Stimulated activated CD8-positive, alpha-beta memory T cell treated with anti-CD3 and anti-CD28 coated beads, Interleukin-12 subunit alpha, Interleukin-12 subunit beta, amount 100 ng/mL, for 1 hour (primary cell): ENCODE measurements at places on chromosomes 2 and 18.
A peak's percentile ranks its signal among the peaks of the same experiment; 100 is the strongest.

DNA sequence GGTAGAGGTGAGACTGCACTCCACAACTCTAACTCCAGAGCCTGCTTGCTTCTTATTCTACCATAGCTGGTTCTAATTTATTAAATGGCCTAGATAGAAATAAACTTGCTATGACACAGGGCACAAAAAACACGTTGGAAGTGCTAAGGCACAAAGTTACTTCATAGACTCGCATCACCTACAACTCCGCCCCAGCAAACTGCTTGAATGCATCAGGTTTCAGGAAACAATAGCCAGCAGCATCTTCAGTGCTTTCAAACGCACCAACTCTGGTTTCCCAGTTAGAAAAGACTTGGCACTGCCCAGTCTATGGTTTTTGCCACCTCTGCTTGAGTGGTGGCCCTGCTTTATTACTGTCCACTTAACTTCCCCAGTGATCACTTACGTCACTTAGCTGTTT is 142.6 kb downstream of the RIF1 start:
- no peak for DNase-seq

- no peak for DNase-seq
Measured at GRCh38 chr2:715854-716560, 38.8 kb upstream of the TMEM18 start.

- DNase-seq = no peak
Measured at GRCh38 chr18:48157956-48158355, 227.5 kb upstream of the SMAD2 start.

- DNase-seq = no peak
Measured at GRCh38 chr2:64485961-64486360, 32.0 kb downstream of the LGALSL start.

- no peak for DNase-seq
Measured at GRCh38 chr2:14936426-14936825, 303.9 kb downstream of the LRATD1 start.

DNA sequence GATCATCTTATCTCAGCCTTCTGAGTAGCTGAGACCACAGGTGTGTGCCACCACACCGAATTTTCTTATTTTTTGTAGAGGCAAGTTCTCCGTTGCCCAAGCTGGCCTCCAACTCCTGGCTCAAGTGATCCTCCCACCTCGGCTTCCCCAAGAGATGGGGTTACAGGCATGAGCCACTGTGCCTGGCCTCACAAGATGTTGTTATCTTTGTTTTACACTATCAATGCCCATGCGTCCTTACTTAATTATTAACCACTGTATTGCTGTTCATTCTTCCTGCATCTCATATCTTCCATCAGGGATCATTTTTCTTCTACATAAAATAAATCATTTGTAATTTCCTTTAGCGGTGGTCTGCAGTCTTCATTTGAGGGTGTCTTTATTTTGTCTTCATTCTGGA is 181.9 kb downstream of the TGIF1 start:
- no peak for DNase-seq

DNA sequence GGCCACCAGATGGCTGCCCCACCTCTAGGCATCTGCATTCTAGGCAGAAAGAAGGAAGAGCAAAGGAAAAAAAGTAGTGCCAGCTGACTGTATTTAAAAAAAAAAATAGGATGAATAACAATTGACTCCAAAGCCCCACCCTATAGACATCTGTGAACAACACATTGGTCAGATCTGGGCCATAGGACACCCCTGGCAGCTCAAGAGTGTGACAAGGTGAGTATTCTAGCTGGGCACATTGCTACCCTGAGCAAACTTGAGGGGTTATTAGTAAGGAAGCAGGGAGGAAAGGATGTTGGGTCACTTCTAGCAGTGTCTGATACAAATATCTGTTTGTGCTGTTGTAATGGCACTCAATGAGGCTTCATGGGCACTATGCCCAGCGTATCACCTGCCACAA is 58.6 kb upstream of the NPAS2 start:
- DNase-seq = no peak

- DNase-seq = no peak
Measured at GRCh38 chr2:148675708-148676107, 31.2 kb downstream of the EPC2 start.

DNA sequence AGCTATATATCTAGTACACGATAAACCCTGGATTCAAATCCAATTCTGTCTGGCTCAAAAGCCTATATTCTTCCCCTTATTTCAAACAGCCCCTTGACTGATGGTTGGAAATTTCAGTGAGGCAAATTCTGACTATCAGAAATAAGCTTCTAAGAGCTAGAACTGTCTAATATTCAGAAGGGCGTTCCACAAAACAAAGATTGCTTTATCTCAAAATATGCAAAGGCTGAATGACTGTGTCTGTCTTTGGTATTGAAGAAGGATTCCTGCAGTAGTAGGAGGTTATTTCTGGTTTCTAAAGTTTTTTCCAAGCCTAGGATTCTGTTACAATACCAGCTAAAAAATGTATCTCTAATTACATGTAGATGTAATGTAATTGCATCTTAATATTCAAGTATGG is 31.1 kb downstream of the DRC1 start:
- DNase-seq = no peak

DNA sequence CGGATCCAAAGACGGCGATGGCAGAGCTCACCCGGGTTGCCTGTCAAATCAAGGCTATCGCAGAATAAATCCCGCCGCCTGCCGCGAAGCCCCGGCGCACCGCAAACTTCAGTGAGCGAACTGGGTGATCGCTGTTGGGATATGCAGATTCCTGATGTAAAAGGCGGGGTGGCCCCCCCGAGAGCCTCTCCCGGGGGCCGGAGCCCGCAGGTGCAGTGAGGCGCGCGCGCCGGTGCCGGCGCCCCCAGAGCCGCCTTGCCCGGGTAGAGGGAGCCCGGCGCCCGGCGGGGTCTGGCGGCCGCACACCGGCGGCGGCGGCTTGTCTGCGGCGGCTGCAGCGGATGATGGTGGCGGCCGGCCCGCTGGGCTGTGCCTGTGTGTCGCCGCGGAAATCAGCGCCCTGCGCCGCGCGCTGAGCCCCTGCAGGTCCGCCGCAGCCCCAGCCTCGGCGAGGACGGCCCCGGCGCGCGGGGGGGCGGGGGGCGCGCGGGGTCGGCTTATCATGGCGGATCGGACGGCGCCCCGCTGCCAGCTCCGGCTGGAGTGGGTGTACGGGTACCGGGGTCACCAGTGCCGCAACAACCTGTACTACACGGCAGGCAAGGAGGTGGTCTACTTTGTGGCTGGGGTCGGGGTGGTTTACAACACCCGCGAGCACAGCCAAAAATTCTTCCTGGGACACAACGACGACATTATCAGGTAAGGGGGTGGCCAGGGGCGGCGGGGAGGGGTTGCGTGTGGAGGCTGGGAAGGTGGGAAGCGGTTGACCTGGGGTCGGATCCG is 1.3 kb downstream of the EML6 start:
- DNase-seq = no peak

DNA sequence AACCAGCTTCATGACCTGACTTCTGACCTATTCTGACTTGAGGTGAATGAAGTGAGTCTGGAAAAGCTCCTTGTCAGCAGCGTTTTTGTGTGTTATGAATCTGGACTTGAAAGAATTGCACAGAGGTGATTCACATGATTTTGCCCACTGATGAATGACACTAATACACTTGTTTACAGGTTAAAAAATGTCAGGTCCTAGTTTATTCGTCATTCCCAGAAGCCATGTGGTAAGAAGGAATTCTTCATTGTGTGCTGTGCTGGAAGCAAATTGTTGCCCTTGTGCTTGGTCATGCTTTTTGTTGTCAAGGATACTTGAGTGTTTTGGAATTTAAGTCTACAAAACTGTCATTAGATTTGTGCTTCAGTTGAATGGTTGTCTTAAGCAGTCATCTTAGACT is 15.5 kb downstream of the SEC11C start:
- no peak for DNase-seq

GRCh38 chr2:151849413-151850010 is 21.3 kb upstream of the ARL5A start:
- no peak for DNase-seq

DNA sequence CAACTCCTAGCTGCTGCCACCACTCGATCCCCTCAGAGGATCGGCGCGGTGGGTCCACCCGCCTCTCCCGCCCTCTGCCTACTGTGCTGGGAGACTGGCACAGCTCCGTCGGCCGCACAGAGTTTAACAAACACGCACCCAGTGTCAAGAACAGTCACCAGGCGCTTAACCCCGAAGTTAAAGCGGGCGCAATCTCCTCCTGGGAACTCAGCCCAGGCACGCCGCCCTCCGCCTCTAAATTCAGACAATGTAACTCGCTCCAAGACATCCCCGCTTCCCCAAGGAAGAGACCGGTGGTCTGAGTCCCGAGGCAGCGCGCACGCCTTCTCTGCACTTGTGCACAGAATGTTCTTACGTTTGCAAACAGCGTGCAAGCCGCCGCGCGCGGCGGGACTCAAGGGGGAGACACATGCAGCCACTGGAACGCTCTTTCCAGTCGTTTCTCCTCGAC is 533 bp downstream of the CXCR4 start:
- DNase-seq = peak; percentile 33

- DNase-seq = no peak
Measured at GRCh38 chr2:199855812-199856211, 4.8 kb upstream of the FTCDNL1 start.

- DNase-seq = no peak
Measured at GRCh38 chr18:62107881-62108280, 79.0 kb downstream of the PIGN start.

GRCh38 chr2:212766921-212767320 is 228.3 kb upstream of the ERBB4 start:
- no peak for DNase-seq

- DNase-seq = no peak
Measured at GRCh38 chr2:160694631-160695030, 201.0 kb upstream of the RBMS1 start.

- no peak for DNase-seq
Measured at GRCh38 chr2:223607476-223607875, 5.3 kb upstream of the SCG2 start.

DNA sequence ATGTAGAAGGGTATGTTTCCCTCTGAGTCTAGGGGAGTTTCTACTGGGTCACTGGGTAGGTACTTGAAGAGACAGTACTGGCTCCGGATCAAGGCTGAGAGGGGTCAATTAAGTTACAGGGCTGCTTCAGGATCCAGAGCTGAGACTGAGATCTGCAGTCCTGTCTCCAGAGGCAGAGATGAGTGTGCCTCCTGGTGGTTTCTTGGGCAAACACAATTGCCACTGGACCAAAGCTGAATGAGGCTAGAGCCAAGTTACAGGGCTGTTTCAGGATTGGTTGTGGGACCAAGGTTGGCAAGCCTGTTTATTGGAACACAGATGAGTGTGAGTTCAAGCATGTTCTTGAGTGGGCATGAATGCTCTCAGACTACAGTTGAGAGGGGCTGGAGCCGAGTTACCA is 157.9 kb downstream of the ADCYAP1 start:
- DNase-seq = no peak

GRCh38 chr2:189613077-189613636 is 32.6 kb upstream of the SLC40A1 start:
- no peak for DNase-seq

GRCh38 chr2:27049422-27050280 is 1.8 kb upstream of the AGBL5 start:
- DNase-seq = peak; percentile 15

DNA sequence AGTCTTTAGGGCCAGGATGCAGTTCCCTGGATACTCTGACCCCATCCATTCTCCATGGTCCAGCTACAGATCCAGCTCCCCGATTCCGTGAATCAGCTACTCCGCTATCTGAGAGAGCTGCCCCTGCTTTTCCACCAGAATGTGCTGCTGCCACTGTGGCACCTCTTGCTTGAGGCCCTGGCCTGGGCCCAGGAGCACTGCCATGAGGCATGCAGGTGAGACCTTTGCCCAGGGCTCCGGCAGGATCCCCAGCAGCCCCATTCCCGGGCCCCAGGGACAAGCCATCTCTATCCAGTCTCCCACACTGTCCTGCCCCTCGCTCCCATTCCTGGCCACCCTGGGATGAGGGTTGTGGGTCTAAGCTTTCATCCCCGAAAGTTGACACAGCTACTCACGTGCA is 7.5 kb downstream of the TMEM214 start:
- DNase-seq = no peak

DNA sequence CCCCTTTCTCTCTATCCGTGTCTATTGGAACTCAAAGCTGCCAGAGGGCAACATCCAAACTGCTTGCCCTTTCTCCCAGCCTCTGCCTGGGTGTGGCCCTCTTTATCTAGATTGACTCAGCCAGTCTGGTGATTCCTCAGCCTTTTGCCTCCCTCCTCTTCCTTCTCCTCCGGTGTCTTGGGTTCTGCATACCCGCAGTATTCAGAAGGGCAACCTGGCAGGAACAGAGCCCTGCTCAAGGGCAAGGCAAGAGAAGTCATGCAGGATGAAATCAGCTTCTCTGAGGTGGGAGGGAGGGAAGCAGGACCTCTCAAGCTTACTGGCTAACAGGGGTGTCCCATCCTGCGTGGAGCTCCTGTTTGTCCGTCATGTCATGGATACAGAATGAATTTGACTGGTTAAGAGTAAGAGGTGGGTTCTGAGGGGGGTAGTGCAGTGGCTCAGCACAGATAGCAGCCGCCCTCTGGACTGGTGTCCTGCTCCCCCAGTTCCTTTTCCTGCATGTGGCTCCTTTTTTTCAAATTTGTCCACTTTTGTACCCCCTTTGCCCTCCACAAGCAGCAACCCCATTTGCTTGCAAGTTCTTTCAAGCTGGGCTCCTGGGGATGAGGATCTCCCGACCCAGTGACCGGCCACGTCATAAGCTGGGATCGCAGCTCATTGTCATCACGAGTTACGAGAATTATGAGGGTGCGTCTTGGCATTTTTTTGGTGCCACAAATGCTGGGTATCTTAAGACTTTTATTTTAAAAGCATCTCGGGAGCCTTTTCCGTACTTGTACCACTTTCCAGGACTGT is 154.1 kb downstream of the FHOD3 start:
- DNase-seq = no peak

DNA sequence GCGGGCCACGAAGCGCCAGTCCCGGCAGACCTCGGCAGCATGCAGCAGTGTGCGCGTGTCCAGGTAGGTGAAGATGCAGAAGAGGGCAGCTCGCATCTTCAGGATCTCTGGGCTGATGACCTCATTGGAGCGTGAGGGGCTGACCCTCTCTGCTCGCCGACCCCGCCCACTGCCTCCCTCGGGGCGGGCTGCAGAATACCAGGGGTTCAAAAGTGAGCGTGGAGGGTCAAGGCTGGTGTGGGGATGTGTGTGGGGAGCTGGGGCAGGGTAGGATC is 20.0 kb downstream of the FBXO41 start:
- no peak for DNase-seq

DNA sequence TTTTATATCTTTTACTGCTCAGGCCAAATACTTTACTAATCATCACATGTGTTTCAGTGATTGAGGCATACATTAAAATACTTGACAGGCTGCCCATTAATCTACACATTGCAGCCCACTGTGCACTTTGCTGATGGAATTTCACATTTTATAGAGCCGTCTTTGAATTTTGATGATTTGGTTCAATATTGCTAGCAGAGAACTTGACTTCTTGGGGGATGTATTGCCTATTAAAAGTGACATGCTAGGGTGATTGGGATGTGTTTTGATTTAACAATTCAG is 1291.0 kb upstream of the GYPC start:
- no peak for DNase-seq
